GM10248 (cell line): ENCODE measurements at places on chromosomes 6 and 20.

- DNase-seq = no peak
These were observed 59.1 kb downstream of the RIPOR3 start for GRCh38 chr20:50632236-50632635.

DNA sequence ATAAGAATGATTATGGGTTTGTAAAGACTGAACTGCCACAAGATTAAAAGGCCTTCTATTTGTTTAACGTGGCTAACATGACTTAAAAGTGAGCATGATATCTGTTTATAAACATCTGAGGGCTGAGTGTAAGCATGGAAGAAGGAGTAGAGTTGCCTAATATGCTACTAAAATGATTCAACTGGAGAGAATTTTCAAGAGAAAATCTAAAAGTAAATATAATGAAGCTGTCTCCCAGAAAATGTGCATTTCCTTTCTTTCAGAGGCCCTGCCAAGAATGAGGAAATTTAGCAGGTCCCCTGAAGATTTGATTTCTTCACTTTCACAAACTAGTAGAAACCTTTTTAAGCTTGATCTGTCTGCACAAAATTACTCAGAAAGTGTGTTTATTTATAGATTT is 4.2 kb upstream of the EYA4 start:
- no peak for DNase-seq

- no peak for DNase-seq
These were observed 427.7 kb upstream of the NOX3 start for GRCh38 chr6:155883334-155883731.

DNA sequence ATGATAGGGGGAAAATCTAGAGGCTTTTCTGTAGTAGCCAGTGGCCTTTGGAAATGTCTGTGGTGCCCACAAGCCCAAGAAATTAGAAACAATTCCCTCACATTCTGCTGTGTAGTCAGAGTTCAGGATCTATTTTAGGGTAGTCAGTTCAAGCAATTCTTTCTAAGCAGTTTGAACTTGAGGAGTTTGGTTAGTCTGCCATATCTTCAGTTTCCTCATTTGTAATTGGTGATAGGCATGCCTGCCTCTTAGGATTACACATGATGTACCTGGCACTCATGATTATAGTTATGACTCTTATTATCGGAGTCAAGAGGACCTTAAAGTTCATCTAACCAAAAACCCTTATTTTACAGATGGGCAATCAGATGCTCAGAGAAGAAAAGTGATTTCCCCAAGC is 21.2 kb upstream of the MEP1A start:
- DNase-seq = no peak

DNA sequence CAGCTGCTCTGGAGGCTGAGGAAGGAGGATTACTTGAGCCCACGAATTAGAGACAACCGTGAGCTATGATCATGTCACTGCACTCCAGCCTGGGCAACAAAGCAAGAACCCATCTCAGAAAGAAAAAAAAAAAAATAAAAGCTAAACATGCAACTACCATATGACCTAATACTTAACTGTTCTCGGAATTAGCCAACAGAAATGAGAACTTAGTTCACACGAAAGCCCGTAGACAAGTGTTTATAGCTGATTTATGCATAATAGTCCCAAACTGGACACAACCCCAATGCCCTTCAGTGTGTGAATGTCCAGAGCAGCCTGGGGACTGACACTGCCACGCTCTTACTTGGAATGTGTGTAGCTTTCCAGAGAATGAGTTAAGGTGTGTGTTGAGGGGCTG is 211.5 kb upstream of the PROKR2 start:
- no peak for DNase-seq

DNA sequence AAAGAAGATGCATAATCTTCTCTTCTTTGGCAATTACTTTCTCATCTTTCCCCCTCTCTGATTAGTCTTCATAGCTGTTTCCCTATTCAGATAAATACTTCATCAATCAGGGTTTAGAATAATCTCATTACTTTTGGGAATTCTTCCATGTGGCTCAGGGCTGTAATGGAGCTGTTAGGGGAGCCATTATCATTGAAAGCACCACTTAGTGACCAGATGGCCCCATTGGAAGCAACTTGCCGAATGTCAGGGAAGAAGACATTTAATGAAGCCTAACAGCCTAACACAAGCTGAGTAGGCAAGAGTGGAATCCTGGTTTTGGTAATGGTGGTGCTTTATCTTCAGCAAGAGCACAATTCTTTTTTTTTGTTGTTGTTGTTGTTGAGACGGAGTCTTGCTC is 45.0 kb downstream of the TIAM2 start:
- DNase-seq = no peak

GRCh38 chr6:51285876-51286275 is 467.2 kb downstream of the TFAP2B start:
- no peak for DNase-seq

- DNase-seq = no peak
These were observed 140.9 kb downstream of the THBS2 start for GRCh38 chr6:169112483-169113320.

DNA sequence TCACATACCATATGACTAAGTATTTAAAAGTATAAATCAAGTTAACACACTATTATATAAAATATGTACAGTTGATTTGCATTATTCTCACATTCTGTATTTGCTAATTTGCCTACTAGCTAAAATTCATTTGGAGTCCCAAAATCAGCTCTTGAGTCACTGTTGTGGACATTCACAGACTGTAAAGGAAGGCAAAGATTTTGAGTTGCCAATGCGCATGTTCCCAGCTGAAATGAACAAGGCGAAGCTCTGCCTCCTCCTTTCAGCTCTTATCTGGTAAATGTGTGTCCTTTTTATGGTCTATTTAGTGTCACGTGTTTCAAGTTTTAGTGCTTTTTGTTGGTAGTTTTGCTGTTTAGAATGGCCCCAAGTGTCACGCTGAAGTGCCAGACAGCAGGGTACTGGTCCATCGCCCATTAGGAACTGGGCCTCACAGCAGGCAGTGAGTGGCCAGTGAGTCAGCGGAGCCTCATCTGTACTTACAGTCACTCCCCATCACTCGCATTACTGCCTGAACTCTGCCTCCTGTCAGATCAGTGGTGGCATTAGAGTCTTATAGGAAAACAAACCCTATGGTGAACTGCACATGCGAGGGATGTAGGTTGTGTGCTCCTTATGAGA is 87.2 kb upstream of the ADTRP start:
- no peak for DNase-seq

GRCh38 chr6:145643760-145644159 is 91.6 kb downstream of the EPM2A start:
- DNase-seq = no peak

DNA sequence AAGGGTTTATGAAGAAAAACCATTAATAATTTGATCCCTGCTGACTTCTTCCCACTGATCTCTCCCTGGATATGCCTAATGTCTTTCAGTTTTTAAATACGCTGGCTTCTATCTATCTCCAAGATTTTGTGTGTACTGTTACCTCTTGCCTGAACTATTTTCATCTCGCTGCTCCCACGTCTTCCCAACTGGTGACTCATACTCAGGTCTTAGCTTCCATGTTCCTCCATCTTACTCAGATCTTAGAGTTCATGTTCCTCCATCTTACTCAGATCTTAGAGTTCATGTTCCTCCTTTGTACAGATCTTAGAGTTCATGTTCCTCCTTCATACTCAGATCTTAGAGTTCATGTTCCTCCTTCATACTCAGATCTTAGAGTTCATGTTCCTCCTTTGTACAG is 21.6 kb downstream of the GPR6 start:
- DNase-seq = no peak

- no peak for DNase-seq
These were observed 90.7 kb downstream of the SNAP25 start for GRCh38 chr20:10309326-10309725.

- no peak for DNase-seq
These were observed 4.3 kb downstream of the RPS12 start for GRCh38 chr6:132818404-132819359.

DNA sequence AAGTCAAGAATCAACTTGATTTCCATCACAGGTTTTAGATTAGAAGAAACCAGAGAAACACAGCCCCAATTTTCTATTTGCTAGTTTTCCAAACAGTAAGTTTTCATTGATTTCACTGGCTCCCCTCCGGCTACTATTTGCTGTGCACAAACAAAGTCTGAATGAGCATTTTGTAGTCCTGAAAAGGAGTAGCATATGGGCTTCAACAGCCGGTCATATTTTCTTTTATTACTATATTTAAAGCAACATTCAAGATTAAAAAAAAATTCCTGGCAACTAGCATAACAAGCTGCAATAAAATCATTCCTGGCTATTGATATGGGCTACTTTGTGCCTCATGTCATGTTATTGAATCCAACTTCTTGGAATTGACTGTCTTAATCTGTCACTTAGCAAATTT is 48.3 kb downstream of the CARMIL1 start:
- DNase-seq = no peak

DNA sequence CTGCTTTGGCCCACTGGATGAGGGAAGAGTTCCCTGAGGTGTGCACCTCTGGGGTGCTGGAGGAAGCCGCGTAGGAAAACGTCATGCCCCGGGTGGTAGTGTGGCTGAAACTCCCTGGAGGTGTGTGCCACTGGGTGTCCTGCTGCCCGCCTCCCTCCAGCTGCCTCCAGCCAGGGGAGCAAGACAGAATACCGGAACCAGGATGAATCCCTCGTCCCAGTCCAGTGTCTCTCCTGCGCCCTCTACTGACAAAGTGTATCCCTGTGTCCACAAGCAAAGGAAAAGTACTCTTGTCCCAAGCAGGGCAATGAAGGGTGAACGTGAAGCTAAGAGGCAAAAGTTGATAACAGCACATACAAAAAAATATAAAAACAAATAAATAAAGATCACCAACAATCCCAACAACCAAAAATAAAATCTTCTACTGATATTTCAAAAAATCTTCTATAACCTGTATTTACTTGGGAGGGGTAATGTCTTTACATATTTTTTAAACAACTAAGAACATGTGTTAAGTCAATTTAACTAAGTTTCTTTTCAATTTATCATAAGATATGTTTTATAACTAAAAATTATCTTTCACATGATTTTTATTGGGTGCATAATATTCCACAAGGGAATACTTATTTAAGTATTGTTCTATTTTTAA is 437.6 kb downstream of the MAFB start:
- peak; percentile 40 for DNase-seq

- DNase-seq = no peak
These were observed 294.2 kb downstream of the OGFRL1 start for GRCh38 chr6:71582820-71583219.

- DNase-seq = no peak
These were observed 243.1 kb downstream of the ALDH8A1 start for GRCh38 chr6:134706806-134707205.

GRCh38 chr20:39885975-39886649 is 802.9 kb downstream of the MAFB start:
- peak; percentile 34 for DNase-seq

- no peak for DNase-seq
These were observed 478.3 kb downstream of the TFAP2A start for GRCh38 chr6:9936551-9936950.

DNA sequence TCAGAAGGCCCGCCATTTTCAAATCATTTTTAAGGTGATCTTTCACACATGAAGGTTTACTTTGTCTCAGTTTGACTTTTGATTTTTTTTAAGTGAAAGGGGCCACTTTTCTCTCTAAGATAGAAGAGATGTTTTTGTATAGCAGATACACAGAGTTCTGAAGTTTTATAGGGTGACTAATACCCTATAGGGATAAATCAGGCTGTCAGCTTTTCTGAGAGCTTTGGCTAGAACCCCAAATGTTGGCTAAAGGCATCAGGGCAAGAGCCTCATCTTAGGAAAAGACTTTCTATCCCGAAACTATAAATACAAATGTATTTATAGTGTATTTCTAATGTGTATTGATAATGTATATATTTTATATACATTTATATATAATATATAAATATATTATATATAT is 181.4 kb downstream of the TBX18 start:
- DNase-seq = no peak

DNA sequence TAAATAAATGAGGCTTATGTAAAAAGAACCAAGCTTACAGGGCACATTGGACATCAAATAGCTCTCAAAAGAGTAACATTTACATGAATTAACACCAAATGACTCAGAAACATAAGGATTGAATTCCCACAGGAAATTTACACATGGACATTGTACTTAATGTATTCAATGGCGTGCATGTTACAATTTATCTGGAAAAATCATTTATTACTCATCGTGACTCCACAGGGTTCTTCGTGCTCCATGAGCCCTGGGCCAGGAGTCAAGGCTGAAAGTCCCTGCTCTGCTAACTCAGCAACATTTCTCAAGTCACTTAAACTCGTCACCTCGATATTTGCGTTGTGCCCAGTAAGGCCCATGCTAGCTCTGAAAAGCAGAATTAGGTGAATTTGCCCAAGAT is 158.5 kb downstream of the PHACTR1 start:
- no peak for DNase-seq

- DNase-seq = peak; percentile 53
These were observed 2.8 kb upstream of the RNASET2 start for GRCh38 chr6:166958926-166959861.

DNA sequence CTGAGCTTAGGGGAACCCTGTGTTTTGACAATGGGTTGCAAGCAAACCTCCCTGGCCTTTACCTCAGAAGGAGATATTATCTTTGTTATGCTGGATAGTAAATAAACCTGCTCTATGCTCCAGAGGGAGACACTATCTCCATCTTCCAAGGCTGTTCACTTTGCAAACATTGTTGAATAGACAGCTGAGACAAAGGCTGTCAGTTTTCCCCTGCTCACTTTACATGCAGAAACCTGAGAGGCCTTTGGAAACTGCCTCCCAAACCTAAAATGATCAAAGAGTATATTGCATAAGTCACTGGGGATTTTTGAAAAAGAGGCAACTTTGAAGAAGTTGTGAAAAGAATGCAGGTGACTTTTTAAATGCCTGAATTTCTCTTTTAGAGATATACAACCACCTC is 61.6 kb downstream of the MRAP2 start:
- no peak for DNase-seq

GRCh38 chr20:16528078-16528477 is 45.2 kb downstream of the KIF16B start:
- DNase-seq = no peak

DNA sequence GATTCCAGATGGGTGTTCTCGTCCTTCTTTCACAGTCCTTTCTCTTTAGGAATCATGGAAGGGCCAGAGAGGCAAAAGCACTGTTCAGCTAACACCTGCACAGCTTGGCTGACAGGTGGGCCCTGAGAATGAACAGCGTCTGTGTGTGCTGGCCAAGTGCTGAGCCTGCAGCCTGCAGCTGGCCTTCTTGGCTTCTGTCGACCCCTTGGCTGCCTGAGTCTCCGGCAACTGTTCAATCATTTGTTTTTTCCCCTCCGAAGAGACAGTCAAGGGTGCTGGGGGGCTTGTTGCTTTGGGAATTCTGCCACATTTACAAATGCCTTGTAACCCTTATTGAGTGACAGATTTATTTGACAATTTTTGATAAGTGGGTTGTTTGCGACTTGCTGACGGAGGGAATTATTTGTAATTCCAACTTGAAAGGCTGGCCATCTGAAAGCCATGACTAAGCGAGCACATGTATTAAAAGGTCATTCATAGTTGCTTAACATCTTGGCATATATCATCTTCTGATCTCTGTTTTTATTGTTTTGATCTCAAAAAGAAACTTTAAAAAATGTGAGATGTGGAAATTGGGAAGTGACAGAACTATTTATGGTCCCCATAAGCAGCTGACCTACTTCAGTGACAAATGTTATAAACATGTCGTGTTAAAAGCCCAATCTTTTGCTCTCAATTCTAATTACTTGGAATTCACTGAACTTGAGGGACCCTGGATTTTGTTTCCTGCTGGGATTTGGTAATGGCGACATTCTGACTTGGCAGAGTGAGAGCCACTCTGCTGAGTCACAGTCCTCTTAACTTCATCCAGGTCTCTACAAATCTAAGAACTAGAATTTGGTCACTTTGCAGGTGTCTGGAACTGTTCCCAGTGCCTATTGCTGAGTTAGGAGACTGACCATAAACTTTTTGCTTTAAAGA is 41.9 kb upstream of the FERMT1 start:
- no peak for DNase-seq
